Activated CD4-positive, alpha-beta T cell treated with anti-CD3 and anti-CD28 coated beads, Interleukin-2, amount 10 ng/mL, durations not matched to agents 7 days and 5 days (primary cell): ENCODE measurements at places on chromosomes 5 and 9. TPM values are rescaled to one million over a fixed set of nuclear protein-coding genes. Genes with fewer than 3 reads are reported as not detected.

- H3K4me3 ChIP-seq: no peak overlapping the region
- H3K27me3 ChIP-seq: no peaks in the 10 kb centered on the region
- no peaks in the 10 kb centered on the region for H3K36me3 ChIP-seq
- DNase-seq: no peak
Measured at GRCh38 chr5:150599917-150600511, 40.4 kb upstream of the SYNPO start.

DNA sequence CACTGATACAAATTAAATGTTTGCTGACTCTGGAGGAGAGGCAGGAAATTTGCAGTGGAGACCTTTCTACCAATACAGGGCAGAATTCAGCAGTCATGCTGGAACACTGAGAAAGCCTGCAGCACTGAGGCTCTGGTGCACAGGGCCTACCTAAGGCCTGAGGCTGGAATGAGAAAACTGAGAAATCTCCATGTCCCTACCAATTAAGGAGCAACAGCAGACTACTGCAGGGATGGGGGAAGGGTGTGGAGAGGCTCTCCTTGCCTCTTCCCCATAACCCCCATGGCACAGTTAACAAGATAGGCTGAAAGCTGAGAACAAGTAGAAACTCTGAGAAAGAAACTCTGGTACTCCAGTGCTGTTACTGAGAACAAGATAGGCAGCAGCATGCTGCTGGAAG, 10.5 kb downstream of the FBXO4 start:
- peaks cover 20% of the 10 kb centered on the region for H3K36me3 ChIP-seq
- H3K4me3 ChIP-seq: no peak overlapping the region
- no peaks in the 10 kb centered on the region for H3K27me3 ChIP-seq

- H3K36me3 ChIP-seq: no peaks in the 10 kb centered on the region
- DNase-seq: no peak
Measured at GRCh38 chr9:70881333-70881732, 240.1 kb downstream of the TRPM3 start.

DNA sequence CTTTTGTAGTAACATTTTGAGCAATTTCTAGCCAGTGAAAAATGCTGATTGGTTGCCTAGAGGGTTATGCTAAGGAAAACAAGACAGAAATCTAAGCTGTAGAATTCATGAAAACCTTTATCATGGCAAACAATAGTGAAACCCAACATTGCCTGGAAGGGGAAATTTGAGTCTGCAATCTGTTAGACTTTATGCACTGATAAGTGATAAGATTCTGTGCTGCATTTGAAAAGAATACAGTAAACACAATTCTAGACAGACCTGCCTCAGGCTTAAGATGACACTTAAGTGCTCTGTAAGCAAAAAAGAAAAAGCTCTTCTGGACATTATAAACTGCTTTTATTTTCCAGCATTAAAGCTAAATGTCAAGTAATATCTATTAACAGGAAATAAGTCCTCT, 519.3 kb downstream of the ISL1 start:
- no peaks in the 10 kb centered on the region for H3K27me3 ChIP-seq
- no peak for DNase-seq
- no peaks in the 10 kb centered on the region for H3K4me1 ChIP-seq
- H3K36me3 ChIP-seq: no peaks in the 10 kb centered on the region

GRCh38 chr5:96720408-96720807, 58.2 kb downstream of the CAST start:
- peaks cover 16% of the 10 kb centered on the region for H3K36me3 ChIP-seq
- no peaks in the 10 kb centered on the region for H3K27me3 ChIP-seq
- H3K4me3 ChIP-seq: no peak overlapping the region
- no peak overlapping the region for H3K27ac ChIP-seq
- no peak for DNase-seq
- H3K4me1 ChIP-seq: peaks cover 24% of the 10 kb centered on the region

- no peak for DNase-seq
- no peaks in the 10 kb centered on the region for H3K36me3 ChIP-seq
- no peaks in the 10 kb centered on the region for H3K4me1 ChIP-seq
- H3K4me3 ChIP-seq: no peak overlapping the region
- H3K27ac ChIP-seq: no peak overlapping the region
Measured at GRCh38 chr5:125421006-125421405, 674.6 kb upstream of the ZNF608 start.

DNA sequence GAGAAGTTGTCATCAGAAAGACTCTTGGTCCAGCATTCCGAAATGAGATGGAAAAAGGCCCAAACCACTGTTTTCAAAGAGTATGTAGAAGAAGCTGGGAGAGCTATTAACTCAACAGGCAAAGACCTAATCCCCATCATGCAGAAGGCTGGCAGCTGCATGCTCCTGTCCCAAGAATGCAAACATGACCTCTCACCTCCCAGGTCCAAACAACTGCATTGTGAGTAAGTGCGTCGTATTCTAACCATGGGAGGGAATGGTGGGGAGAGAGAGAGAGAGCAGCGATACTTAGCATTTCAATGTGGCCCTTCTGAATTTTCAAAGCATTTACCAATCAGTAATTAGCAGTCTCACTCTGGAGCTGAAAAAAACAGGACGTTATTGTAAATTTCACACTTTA, 27.6 kb downstream of the TRPC7 start:
- H3K27ac ChIP-seq: no peak overlapping the region
- DNase-seq: no peak
- H3K27me3 ChIP-seq: no peaks in the 10 kb centered on the region
- H3K4me3 ChIP-seq: no peak overlapping the region
- H3K4me1 ChIP-seq: no peaks in the 10 kb centered on the region

GRCh38 chr5:169197343-169197742, 103.6 kb downstream of the SLIT3 start:
- H3K4me1 ChIP-seq: no peaks in the 10 kb centered on the region
- DNase-seq: no peak
- no peaks in the 10 kb centered on the region for H3K36me3 ChIP-seq
- H3K27me3 ChIP-seq: no peaks in the 10 kb centered on the region
- H3K27ac ChIP-seq: no peak overlapping the region
- no peak overlapping the region for H3K4me3 ChIP-seq

DNA sequence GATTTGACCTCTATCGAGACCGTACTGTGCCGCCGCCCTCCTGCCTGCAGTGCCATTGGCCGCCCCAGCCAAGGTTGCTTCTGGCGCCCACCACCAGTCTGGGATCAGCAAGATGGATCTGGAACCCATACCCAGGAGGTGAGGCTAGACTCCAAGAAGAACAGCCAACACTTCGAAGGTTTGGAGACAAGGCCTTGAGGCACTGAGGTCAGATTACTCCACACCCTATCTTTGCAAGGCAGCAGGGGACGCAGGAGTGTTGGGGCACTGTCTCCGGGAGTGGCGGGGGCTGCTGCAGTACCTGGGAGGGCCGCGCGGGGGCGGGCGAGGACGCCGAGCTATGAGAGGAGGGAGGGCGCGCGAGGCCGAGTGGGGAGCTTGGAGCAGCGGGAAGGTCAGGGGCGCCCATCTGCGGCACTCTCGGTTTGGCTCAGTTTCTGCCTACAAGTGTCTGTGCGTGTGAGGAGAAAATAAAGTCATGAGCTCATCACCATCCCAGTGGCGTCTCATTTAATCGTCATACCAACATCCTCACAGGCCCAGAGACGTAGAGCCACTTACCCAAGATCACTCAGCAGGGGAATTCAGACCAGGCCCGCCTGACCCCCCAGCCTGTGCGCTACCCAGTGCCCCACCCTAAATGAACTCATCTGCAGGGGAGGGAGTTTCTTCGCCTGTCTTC, 20.5 kb upstream of the PSD2 start:
- no peaks in the 10 kb centered on the region for H3K36me3 ChIP-seq
- no peak overlapping the region for H3K27ac ChIP-seq
- H3K4me1 ChIP-seq: peaks cover 7% of the 10 kb centered on the region
- peaks cover 18% of the 10 kb centered on the region for H3K27me3 ChIP-seq

GRCh38 chr5:8826508-8826907, 719.4 kb downstream of the SEMA5A start:
- DNase-seq: no peak
- H3K36me3 ChIP-seq: no peaks in the 10 kb centered on the region
- H3K27ac ChIP-seq: no peak overlapping the region
- no peak overlapping the region for H3K4me3 ChIP-seq
- H3K4me1 ChIP-seq: no peaks in the 10 kb centered on the region
- no peaks in the 10 kb centered on the region for H3K27me3 ChIP-seq

DNA sequence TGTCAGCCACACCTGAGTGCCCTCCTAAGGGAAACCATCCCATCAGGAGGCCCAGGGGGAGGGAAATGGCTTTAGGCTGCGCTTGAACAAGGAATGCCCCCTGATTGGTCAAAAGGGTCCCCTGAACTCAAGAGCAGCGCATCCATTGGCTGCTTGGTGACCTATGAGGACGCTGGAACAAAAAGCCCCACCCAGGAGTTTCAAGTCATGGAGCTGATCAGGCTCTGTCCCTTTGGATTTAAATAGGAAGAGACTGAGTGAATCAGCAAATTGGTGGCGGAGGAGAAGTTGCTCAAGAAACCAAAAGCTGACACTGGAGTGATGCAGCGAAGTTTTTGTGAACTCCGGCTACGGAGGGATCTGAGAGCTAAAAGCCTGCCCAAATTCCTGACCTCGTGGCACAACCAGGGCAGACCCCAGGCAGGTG, 66.7 kb downstream of the SMIM23 start:
- no peak for DNase-seq
- no peak overlapping the region for H3K4me3 ChIP-seq
- no peak overlapping the region for H3K27ac ChIP-seq
- peaks cover 14% of the 10 kb centered on the region for H3K4me1 ChIP-seq
- no peaks in the 10 kb centered on the region for H3K27me3 ChIP-seq

GRCh38 chr5:80920333-80920732, 39.8 kb upstream of the RASGRF2 start:
- no peak for DNase-seq
- H3K36me3 ChIP-seq: no peaks in the 10 kb centered on the region
- H3K27ac ChIP-seq: no peak overlapping the region
- peaks cover 3% of the 10 kb centered on the region for H3K27me3 ChIP-seq
- no peak overlapping the region for H3K4me3 ChIP-seq
- peaks cover 20% of the 10 kb centered on the region for H3K4me1 ChIP-seq

- H3K27me3 ChIP-seq: no peaks in the 10 kb centered on the region
- no peaks in the 10 kb centered on the region for H3K36me3 ChIP-seq
- no peak overlapping the region for H3K27ac ChIP-seq
- no peak for DNase-seq
Measured at GRCh38 chr5:76771705-76772405, 47.0 kb upstream of the F2RL1 start.

DNA sequence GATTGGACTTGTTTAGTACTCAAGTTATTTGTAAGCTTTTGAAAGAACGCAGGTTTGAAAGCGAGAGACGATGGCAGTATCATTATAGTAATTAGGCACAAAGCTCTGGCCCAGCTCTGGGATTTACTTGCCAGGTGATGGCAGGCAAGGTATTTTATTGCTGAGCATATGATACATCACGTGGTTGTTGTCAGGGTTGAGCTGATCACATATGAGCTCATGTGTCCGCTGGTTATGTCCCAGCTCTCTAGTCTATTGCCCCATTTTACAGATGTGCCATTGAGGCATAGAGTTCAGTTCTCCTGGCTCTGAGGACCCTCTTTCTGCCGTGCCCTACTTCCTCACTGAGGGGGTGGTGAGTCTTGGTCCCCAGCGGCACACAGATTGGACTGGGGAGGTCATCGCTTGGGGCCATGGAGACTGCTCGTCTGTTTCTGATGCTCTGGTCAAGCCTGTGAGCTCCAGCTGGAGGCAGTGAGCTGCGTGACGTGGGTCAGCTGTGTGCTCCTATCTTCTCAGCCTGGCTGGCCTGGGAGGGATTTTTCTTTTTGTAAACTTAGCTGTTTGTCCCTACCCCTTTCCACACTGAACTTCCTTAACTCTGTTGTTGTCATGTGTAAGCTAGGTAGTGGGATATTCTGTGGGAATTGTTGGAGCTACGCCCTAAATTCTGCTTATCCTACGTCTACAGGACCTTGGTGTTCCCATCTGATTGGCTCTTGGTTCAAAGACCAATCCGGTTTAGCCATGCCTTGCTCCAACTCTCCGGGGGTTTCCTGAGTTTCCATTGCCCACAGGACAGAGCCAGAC, 2.2 kb downstream of the NXNL2 start:
- H3K4me3 ChIP-seq: no peak overlapping the region
- DNase-seq: no peak
- H3K36me3 ChIP-seq: no peaks in the 10 kb centered on the region
- peaks cover 44% of the 10 kb centered on the region for H3K27me3 ChIP-seq

DNA sequence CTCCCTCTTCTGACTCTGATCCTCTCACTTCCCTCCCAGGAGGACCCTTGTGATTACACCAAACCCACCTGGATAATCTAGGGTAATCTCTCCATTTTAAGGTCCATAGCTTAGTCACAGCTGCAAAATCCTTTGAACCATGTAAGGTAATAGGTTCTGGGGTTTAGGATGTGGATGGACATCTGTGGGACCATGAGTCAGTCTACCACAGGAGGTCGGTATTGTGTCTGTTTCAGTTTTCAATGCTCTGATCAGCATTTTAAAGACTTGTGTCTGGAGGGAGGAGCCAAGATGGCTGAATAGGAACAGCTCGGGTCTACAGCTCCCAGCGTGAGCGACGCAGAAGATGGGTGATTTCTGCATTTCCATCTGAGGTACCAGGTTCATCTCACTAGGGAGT, 112.6 kb downstream of the CAVIN4 start:
- H3K27me3 ChIP-seq: peaks cover 3% of the 10 kb centered on the region
- H3K27ac ChIP-seq: no peak overlapping the region
- no peak for DNase-seq
- H3K4me3 ChIP-seq: no peak overlapping the region
- H3K4me1 ChIP-seq: peaks cover 9% of the 10 kb centered on the region

DNA sequence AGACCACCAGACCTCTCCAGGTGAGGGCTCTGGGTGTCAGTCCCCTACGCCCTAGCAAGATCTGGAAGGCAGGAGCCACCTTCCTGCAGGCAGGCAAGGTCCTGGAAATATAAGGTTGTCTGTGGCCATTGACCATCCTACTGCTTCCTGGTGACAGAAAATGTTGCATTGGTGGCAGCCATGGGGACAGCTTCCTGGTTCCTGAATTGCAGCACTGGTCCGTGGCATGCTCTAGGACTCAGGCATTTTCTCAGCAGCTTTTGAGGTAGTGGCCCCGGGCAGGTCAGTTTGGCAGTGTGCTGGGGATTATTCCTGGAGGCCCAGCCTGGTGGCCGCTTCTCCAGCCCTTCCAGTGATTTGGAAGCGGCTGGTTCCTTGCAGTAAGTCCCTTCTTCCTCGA, 36.6 kb upstream of the KCNMB1 start:
- no peak overlapping the region for H3K27ac ChIP-seq
- H3K4me3 ChIP-seq: no peak overlapping the region
- DNase-seq: no peak
- H3K4me1 ChIP-seq: no peaks in the 10 kb centered on the region
- H3K27me3 ChIP-seq: peaks cover 18% of the 10 kb centered on the region
- H3K36me3 ChIP-seq: no peaks in the 10 kb centered on the region

The CDH6 gene
- total RNA-seq: not detected

The SEMA5A gene
- 0.12 TPM for total RNA-seq

The IL9 gene
- not detected for total RNA-seq

The PHF19 gene
- 351 TPM for total RNA-seq

The PDE6A gene
- not detected for total RNA-seq

The ITGA1 gene
- total RNA-seq: 2.6 TPM

The SPACA9 gene
- 3.0 TPM for total RNA-seq

The PAEP gene
- not detected for total RNA-seq
